ENCODE measurements at places on chromosomes 7 and 10.

- no peak for DNase-seq
Measured at GRCh38 chr7:149790146-149790548, 16.8 kb upstream of the ZNF467 start.

DNA sequence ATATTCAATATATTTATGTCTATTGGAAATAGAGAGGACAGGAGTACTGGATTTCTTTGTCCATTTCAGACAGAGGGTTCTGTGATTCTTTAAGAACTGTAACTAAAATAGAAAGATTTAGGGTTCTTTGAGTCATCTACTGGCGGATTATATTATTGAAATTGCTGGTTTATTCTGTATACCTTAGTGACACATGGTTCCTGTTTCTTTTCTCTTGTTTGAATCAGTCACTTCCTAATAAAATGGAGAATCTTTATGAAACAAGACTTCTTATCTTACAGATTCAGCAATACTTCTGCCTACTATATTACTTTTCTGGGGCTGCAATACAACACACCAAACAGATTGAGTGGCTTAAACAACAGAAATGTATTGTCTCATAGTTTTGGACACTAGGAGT lies 20.8 kb upstream of the ZNF800 start:
- DNase-seq, result no peak

DNA sequence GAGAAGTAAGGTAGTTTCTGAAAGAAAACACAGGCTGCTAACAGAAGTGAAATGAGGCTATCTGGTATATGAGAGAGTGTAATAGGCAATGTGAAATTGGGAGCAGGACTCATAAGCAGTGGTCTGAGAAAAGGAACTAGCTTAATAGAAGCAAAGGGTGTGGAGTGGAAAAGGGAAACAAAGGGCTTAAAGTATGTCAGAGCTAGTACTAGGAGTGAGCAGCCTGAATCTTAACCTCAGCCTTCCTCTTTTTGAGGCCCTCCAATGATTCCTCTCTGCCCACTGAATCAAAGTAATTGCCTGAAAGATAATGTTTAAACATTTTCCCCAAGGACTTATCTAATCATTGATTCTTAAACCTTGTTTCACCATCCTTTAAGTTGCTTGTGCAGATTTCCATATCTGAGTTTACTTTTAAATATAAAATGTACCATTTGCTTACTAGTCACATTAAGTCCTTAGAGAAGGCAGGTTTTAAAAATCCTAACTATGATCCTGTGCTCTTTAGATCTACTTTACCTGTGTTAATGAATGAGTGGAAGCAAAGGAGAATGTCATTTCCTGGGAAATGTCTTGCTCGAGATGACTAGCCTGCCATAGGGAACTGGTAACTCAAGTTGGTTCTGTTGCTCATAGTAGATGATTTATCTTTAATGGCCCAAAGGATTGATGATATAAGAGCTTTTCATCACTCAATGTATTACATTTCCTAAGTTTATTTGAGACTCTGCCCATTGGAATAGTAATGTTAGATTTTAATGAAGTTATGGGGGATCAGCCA lies 155.0 kb downstream of the SKAP2 start:
- DNase-seq, result no peak

GRCh38 chr10:87751274-87751673 lies 66.8 kb downstream of the ATAD1 start:
- no peak for DNase-seq

Measured in CD8-positive, alpha-beta T cell (primary cell).